Right atrium auricular region (tissue), 2 donors: ENCODE measurements at places on chromosomes 4 and X. TPM values are rescaled to one million over a fixed set of nuclear protein-coding genes. Genes with fewer than 3 reads are reported as not detected.

- DNase-seq: no peak
Measured at GRCh38 chr4:536351-536972, 37.5 kb downstream of the PIGG start.

The ITM2A gene
- total RNA-seq: 42.7 TPM

The GCNA gene
- total RNA-seq: 0.48 TPM

The WAS gene
- total RNA-seq: 4.5 TPM

DNA sequence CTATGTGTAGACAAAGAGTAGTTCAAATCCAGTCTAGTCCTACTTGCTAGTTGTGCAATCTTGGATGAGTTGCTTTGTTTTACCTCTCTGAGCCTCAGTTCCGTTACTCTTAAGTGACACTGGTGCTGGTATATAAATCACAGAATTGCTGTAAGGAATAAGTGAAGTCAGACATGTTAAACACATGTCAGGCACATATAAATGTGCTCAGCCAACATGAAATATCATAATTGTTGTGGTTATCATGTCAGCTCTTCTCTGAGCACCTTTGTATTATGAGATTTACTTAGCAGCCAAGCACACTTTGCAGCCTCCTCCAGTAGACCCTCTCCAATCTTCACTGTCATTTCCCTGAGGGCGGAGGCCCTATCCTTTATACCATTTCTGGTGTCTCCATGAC lies 87.9 kb upstream of the PAK3 start:
- no peak for DNase-seq

- DNase-seq: no peak
Measured at GRCh38 chr4:181757910-181758660, 485.1 kb upstream of the TENM3 start.

DNA sequence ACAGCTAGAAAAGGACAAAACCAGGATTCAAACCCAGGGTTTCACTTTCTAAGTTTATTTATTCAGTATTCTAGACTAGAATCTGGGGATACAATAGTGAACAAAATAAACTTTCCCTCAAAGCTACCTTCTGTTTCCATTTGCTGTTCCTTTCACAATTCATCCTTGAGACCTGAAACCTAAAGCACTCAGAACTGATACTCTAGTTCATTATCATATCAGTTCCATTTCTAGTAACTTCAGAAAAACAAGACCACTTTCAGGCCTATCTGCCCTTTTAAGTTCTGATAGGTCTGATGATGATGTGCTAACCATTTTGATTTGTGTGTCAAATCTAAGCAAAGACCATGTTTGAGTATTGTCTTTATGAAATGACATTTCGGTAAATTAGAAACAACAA lies 7.8 kb upstream of the XK start:
- no peak for DNase-seq

The IL2RG gene
- not detected for total RNA-seq

The NEUROG2 gene
- not detected for total RNA-seq

The DMD gene
- 111 TPM for total RNA-seq

- no peak for DNase-seq
Measured at GRCh38 chrX:119640731-119641170, 34.5 kb upstream of the NKRF start.

The UGT2A1 gene
- total RNA-seq: not detected

- no peak for DNase-seq
Measured at GRCh38 chrX:57083143-57083542, 38.2 kb downstream of the SPIN2B start.

DNA sequence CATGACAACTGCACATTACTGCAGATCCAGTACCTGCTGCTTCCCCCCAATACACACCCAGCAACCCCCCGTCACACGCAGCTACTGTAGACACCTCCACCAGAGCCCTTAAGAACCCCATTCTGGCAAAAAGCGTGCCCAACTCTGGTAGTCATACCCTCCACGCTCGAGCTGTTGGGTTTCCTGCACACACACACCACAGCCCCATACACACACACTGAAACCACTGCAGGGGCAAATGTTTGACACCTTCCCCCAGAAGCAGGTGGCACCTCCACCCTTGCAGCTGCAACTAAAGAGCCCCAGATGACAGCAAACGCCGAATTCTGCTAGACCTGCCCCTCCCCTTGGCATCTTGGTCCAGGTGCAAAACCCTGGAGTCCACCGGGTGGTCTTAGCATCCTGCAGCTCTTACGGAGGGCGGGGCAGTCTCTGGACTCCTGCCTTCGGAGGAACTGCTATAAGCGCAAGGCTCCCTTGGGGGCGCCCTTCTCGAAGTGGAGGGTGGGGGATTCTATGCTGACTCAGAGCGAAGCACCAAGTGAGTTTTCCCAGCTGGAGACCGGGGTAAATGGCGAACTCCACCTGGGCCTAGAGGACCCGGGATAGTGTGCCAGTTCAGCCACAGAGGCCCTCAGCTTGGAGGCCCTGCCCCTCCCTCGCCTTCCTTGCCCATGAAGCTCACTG lies 1.5 kb downstream of the FRMPD3 start:
- DNase-seq: no peak

GRCh38 chr4:32789026-32789608 lies 2068.9 kb downstream of the PCDH7 start:
- no peak for DNase-seq

DNA sequence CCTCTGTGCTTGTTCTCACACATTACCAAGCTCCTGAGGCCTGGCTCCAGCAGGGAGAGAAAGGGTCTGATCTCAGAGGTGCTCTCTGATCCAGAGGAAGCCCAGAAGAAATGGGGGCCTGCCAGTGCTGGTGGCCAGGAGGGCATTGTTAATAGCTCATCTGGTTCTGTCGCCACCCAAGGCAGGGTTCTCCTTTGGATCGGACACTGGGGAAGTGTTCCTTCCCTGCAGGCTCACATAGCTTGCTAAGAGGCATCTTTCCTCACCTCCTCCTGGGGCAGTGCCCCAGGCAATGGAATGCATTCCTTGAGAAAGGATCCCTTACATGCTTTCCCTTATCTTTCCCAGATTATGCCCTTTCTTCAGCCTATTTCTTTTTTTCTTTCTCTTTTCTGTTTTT lies 53.8 kb downstream of the RBM47 start:
- DNase-seq: no peak

The TASL gene
- total RNA-seq: 0.59 TPM

The DAPP1 gene
- total RNA-seq: 1.3 TPM

- DNase-seq: no peak
Measured at GRCh38 chrX:47234583-47234982, 1.8 kb downstream of the USP11 start.

GRCh38 chrX:85963736-85964135 lies 83.6 kb downstream of the CHM start:
- DNase-seq: no peak

The FBXW7 gene
- 39.9 TPM for total RNA-seq

The TMEM271 gene
- not detected for total RNA-seq

DNA sequence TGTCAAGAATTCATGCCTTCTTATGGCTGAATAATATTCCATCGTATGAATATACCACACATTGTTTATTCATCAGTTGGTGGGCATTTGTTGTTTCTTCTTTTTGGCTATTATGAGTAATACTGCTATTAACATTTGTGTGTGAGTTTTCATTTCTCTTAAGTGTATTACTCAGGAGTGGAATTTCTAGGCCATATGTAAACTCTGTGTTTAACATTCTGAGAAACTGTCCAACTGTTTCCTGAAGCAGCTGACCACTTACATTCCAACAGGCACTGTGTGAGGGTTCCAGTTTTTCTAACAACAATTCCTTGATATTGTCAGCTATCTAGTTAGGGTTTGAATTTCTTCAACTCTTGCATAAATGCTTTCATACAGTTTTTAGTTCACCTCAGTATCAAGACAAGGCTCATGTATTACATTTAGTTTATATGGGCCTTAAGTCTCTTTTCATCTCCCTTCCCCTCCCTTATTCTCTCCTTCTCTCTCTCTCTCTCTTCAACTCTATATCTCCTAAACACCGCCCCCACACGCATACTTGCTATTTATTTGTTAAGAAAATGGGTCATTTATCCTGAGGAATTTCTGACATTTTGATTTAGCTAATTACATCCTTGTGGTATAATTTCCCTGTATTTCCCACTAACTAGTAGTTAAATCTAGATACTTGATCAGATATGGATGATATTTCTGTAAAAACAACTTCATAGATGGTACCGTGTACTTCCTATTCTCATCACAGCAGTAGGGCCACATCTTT lies 77.4 kb downstream of the WDR19 start:
- no peak for DNase-seq

- DNase-seq: no peak
Measured at GRCh38 chrX:130805903-130806302, 97.1 kb downstream of the ENOX2 start.

DNA sequence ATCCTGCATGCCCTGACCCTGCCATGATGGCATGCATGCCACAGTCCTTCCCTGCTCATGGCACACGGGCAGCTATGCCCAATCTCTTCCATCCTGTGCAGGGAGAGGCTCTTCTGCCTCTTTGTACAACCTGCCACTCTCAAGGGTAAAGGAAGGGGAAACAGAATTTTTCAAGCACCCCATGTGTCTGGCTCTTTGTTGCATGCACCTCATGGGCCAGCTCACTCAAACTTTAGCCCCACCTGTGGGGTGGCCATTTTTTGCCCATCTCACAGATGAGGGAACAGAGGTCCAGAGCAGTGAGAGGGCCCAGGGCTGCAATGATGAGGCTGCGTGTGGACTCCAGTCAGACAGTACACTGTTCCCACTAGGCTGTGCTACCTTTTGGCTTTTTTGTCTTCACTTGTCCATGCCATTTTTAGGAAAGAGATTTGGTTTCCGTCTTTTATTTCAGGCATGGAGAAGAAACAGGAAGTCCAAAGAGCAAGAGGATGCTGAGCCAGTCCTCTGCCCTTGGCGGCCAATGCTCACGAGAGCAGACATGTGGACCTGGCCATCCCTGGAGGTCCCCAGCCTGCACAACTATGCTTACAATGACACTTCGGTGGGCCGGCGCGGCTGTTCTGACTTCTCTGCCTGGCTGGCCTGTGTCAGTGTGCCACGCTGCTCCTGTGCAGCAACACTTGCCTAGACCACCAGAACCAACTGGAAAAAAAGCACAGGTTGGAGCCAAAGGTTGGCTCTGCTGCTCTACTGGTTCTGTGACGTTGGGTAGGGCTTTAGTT lies 45.6 kb downstream of the NSG1 start:
- DNase-seq: no peak

- no peak for DNase-seq
Measured at GRCh38 chr4:140277576-140277975, 95.9 kb upstream of the SCOC start.

DNA sequence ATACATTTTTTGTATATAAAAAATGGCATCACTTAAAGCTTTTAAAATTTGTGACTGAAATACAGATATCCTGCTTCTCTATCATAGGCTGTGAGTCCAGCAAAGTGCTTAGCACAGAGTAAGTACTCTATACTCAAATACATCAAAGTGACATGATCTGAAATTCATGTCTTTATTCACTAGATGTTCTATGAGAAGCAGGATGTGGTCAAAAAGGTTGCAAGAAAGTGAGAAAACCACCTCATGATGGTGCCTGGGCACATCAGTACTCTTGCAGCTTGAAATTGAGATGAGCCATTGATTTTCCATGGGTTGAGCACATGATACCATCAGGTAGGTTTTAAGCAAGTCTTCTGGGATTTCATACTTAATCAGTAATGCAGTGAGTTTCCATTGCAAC lies 20.4 kb upstream of the SFRP2 start:
- DNase-seq: no peak

The P2RY4 gene
- total RNA-seq: not detected

DNA sequence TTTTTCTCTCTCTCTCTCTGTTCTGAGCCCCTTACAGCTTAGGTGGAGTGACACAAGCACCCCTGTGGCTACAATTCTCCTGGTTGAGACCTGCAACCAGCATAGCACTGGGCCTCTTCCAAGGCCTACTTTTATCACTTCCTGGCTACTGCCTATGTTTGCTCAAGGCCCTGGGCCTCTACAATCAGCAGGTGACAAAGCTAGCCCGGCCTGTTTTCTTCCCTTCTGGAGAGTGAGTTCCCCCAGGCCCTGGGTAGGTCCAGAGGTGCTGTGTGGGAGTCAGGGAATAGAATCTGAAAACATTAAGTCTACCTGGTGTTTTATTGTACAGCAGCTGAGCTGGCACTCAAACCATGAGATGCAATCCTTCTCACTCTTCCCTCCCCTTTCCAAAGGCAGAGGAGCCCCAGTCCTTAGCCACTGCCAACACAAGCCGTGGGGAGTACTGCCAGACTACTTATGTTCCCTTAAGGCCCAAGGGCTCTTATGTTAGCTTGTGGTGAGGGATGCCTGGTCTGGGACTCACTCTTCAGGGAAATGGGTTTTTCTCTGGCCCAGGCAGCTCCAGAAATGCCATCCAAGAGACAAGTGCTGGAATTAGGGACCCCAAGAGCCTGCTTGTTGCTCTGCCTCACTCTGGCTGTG lies 23.8 kb upstream of the MAGEC3 start:
- DNase-seq: no peak

The SLITRK4 gene
- total RNA-seq: 1.3 TPM

The RBM46 gene
- not detected for total RNA-seq

The APLN gene
- total RNA-seq: 2.3 TPM

- DNase-seq: no peak
Measured at GRCh38 chr4:173434231-173434630, 35.3 kb upstream of the SCRG1 start.

GRCh38 chrX:72539822-72540221 lies 32.8 kb downstream of the HDAC8 start:
- no peak for DNase-seq

DNA sequence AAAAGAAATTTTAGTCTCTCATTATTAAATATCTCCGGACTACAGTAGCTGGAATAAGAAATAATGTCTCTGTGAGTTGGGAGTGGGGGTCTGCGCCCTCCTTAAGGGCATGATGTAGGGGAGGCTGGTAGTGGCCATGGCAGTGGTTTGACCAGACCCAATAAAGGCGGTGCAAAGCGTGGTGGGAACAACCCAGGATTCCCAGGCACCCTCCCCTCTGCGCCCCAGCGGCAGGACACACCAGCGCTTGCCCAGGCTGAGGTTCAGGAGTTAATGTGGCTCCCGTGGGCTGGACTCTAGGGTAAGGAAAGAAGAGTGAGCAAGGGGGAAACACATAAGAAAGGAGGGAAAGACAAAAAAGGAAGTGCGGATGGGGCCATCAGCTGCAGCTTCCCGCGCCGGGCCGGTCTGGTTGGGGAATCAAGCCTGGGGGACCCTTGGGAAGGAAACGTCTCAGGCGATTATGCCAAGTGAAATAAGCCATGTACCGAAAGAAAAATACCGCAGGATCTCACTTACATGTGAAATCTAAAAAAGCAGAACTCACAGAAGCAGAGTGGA lies 157.5 kb upstream of the SMIM31 start:
- no peak for DNase-seq

DNA sequence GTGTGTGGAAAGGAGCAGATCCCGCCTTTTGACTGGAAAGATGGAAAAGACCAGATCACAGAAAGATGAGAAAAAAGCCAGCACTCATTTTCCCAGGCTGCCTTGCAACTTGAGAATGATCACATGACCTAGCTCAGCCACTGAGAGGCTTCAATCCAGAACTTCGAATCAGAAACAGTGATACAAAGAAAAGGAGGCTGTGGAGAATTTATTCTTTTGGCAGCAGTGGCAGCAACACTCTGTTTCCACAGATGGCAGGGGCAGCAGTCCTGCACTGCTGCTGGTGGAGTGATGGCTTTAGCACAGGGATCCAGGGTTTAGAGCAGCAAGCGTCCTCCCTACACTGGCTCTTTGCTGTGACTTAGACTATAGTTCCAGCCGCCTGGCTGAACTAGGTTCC lies 77.8 kb upstream of the SH3RF1 start:
- DNase-seq: no peak

The RAB33A gene
- total RNA-seq: 8.3 TPM

The NCAPG gene
- total RNA-seq: 0.44 TPM

The SOD3 gene
- 300 TPM for total RNA-seq

The PF4V1 gene
- not detected for total RNA-seq

The TSPAN7 gene
- 100 TPM for total RNA-seq
